ENCODE measurements at places on chromosomes 1 and 21.

DNA sequence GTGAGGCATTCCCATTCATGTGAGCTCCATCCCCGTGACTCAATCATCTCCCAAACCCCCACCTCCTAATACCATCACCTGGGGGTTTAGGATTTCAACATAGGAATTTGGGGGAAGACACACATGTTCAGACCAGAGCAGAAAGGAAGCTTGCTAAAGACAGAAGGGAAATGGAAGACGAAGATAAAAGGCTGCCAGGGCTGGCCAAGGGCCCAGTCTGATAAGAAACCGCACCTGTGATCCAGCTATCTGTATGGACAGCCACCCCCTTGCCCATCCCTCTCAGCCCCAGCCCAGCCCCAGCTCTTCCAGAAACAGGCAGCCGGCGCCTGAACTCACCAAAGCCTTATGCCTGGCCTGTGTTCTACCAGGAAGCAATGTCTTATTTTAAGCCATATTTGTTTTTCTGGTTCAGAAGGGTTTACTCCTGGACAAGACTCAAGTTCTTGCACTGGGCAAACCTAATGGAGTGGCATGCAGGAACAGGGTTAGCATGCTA lies 198.4 kb upstream of the VAMP3 start:
- DNase-seq = no peak

- no peak for DNase-seq
Measured at GRCh38 chr1:153430561-153430960, 14.2 kb downstream of the S100A7A start.

DNA sequence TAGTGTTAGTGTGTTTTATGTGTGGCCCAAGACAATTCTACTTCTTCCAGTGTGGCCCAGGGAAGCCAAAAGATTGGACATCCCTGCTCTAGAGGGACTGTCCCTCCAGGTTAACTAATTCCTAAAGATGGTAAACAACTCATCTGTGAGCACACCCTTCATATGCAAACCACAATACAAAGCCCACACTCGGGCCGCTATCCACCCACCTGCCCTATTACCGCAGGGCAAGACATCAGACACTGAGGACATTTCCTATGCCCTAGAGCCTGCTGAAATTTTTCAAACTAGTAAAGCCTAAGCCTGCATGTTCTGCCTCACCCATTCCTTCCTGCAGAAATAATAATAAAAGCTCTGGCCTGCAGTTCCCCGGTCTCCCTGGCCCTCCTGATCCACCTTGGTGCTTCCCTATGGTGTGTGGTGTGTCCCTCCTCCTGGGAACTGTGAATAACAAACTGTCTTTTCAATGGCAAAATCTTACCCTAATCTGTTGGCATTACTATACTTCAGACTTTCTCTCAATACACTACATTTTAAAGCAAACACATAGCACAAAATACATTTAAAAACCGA lies 39.3 kb upstream of the NTPCR start:
- no peak for DNase-seq

DNA sequence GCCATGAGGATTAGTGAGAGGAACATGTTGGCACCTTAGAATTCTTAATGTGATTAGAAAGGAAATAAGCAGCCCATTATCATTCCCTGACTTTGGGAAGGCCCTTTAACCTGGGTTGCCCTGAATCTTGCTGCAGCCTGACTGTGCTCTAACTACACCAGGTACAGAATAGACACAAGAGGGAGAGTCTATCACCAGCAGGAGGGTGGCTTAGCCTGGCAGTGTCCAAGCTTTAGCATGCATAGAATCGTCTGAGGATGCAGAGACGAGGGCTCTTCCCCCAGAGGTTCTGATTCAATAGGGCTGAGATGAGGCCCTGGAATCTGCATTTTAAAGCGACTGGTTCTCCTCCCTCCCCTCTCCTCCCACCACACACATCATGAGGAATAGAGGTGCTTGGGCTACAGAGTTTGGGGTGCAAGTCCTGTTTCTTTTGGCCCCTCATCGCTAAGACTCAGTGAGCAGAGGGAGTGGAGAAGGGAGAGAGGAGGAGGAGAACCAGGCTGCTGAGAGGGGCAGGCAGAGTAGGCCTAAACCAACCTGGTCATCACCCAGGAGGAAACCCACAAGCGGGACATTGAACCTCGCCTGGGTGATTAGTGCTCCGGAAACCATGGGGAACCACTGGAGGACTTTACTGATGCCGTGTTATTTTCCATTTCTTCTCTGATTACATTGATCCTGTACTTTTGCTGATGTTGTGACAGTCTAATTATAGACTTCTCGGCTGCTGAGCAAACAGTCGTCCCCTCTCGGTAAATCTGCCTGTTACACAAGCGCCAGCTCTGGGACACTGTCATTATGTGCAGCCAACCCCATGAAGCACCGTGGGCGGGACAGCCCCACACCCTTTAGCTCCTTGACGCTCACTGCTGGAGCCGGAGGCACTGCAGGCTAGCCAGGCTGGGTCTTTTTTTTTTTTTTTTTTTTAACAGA lies 6.3 kb upstream of the TENT5C start:
- DNase-seq = no peak

DNA sequence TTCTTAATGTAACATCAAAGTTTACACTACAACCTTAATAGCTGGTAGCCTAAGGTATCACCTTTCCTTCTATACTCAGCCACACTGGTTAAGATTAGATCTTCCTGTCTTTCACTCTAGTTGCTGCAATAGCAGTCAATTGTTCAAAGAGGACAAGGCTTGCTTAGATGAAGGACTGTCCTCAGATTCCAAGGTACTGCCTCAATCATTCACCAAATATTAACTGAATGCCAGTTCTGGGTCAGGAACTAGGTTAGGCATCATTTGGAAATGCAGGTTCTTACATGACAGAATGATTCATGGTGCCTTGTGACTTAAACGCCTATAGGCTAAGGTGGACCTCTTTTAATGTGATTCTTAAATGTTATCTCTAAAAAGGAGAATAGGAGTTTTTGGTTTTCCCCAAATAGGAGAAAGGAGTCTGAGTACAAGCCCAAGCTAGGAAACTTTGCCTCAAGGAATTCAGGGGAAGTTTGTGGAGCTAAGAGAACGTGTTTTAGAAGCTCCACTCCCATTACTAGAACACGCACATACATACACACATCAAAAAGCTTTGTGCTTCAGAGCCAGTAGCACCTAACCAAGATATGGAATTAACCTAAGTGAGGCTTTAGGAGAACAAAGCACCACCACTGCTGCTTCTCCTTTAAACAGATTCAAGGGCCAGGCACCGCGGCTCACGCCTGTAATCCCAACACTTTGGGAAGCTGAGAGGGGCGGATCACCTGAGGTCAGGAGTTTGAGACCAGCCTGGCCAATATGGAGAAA lies 8.5 kb upstream of the WDR47 start:
- DNase-seq = no peak

DNA sequence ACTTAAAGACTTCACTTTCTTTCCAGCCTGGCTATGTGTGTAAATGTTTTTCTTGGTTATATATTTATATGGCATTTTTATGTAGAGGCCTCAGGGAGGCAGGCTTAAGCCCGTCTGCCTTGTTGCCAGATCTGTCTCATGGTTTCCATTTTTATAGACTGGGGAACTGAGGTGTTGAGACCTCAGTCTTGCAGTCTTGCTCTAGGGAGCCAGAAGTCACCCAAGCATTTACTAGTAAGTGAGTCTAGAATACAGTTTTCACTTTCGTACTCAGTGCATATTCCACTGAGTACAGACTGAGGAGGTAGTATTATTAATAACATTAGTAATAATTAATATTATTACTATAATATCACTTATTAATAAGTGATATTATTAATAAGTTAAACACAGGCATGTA lies 161.4 kb downstream of the UCK2 start:
- DNase-seq = no peak

- peak; percentile 62 for DNase-seq
Measured at GRCh38 chr21:31526040-31526439, 133.5 kb upstream of the SOD1 start.

GRCh38 chr1:100542285-100542684 lies 4.3 kb downstream of the GPR88 start:
- no peak for DNase-seq

GRCh38 chr21:34372321-34372720 lies 3.0 kb upstream of the SMIM11 start:
- DNase-seq = no peak

DNA sequence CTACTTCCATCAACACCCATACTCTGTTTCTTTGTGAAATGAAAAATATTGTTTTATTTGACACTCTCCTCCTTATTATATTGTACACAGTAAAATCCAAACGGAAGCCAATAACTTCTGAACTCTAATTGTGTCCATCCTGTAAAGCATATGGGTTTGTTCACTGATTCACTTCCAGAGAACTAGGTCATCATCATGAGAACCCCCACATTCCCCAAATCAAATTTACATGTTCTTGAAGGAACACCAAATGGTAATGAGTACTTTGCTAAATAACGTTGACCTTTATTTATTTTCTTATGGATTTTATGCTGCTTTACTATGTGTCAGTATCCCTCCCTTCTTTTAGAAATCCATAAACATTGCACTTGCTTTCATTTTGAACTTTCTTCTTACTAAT lies 213.4 kb upstream of the CACYBP start:
- DNase-seq = no peak

DNA sequence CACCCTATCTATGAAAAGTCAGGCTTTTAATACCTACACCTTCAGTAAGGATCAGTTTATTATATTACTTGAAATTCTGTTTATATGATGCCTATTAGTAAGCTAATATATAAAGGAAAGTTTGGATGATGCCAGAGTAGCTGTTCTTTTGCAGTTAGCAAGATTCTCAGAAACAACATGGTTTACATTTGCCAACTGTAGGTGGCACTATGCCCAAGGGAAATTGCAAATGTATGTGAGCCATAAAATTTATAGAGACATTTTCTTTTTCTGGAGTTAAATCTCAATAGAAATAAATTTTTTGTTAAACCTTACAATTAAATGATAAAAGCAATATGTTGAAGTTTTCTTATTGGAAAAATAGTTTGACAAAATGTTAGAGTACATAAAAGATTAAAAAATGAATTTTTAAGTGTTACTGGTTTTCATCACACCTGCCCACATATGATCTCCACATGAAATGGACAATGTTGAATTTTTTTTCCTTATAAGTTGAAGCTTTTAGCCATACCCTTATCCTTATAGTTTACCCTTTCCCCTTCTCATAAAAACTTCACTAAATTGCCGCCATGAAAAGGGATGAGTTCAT lies 32.1 kb upstream of the EPHX4 start:
- peak; percentile 52 for DNase-seq

DNA sequence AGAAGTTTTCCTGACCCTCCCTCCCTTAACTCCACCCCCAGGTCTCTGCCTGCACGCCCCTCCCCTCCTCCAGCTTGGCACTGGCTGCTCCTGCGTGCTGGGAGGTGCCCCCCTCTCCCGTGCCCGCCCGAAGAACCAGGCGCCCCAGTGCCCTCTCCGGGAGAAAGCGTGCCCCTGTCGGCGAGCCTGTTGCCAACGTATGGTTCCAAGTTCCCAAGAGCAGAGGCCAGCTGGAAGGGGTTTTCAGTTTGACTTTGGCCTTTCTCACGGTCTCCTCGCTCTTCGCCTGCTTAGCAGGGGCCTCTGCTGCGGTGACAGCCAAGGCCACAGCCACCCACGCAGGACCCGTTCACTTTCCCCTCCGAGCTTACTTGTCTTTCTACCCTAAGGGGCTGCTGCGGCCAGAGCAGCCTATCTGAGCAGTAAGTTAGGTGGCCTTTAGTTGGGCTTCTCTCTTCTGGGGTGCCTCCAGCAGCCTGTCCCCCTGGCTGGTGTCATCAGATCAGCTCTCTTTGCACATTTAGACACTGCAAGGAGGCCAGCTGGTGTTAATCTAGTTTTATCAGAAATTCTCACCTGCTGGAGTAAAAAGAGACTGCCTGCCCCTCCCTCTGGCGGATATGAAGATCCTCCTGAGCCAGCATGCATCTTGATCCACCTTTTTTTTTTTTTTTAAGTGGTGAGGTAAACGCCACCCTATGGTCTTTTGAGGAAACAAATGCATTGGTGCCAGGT lies 1.5 kb downstream of the STUM start:
- DNase-seq = peak; percentile 11

- no peak for DNase-seq
Measured at GRCh38 chr1:208180421-208180820, 63.8 kb downstream of the PLXNA2 start.

- DNase-seq = no peak
Measured at GRCh38 chr1:196717868-196718267, 56.8 kb upstream of the CFHR3 start.

GRCh38 chr1:117964290-117965038 lies 34.9 kb downstream of the WDR3 start:
- DNase-seq = no peak

GRCh38 chr1:228396770-228397662 lies 9.6 kb downstream of the TRIM11 start:
- DNase-seq = no peak

Data from EL (cell line).